ENCODE measurements at places on chromosomes 7 and 10. TPM values are rescaled to one million over a fixed set of nuclear protein-coding genes. Genes with fewer than 3 reads are reported as not detected.

The ANKRD7 gene
- total RNA-seq = 2.9 TPM

- no peak for ATAC-seq
Observed at GRCh38 chr7:27131390-27131819, 848 bp upstream of the HOXA4 start.

GRCh38 chr7:46452561-46453135, 531.6 kb upstream of the IGFBP3 start:
- no peak for ATAC-seq

DNA sequence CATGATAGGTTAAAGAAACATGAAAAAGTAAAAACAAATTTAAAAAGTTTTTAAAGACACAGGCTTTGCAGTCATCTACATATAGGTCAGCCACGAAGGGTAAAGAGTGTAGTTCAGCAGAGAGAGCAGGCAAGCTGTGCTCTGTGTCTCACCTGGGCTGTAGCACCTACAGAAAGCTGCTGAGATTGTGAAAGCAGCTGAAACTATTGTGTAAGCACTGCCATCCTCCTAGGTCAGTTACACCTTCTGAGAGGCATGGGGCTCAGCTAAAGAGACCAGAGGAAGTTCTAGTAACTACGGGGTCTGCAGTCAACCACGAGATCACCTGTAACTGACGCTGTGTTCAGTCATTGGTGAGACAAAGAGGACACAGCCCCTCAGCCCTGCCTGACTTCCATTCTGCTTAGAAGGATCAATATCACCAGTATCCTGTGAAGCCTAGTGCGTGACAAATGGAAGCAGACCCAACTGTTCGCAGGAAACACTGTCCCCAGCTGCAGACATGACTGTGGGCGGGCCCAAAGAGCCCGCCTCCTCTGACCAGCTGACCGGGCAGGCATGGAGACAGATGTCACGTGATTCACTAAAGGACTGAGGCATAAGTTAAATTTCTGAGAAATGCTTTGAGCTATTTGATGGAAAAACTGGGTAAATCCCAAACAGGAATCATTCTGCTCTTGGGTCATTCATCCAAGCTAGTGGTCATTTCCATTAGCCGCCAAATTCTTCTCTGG, 87.9 kb downstream of the EBF3 start:
- ATAC-seq = no peak

The WNT16 gene
- 0.13 TPM for total RNA-seq

- no peak for ATAC-seq
Observed at GRCh38 chr7:2821842-2822507, 22.1 kb downstream of the GNA12 start.

The FXYD4 gene
- not detected for total RNA-seq

GRCh38 chr10:30730306-30730705, 100.8 kb upstream of the LYZL2 start:
- ATAC-seq = no peak

The CRYGN gene
- total RNA-seq = not detected

The STAG3 gene
- total RNA-seq = not detected

The HPSE2 gene
- total RNA-seq = 74.5 TPM

GRCh38 chr10:2173327-2173726, 436.0 kb upstream of the ADARB2 start:
- ATAC-seq = no peak

DNA sequence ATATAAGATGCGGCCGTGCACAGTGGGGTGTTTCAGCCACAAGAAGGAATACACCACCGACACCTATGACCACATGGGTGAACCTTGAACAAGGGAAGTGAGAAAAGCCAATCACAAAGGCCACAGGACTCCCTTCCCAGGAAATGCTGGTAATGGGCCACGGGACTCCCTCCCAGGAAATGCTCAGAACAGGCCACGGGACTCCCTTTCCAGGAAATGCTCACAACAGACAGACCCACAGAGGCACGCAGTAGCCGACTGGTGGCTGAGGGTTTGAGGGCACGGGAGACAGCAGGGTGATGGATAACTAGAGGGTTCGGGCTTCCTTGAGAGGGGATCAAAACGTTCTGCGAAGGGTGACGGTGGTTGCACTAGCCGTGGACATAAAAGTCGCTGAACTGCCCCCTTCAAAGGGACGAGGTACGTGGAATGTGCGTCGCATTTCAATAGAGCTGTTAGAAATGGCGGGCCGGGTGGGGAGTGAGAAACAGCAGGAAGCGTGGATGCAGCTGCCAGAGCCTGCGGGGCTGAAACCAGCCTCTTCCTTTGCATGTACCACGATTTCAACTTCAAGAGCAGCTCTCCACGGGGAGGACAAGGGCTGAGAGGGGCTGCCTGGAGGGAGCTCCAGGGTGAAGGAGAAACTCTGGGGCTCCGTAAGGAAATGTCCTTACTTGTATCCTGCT, 274.0 kb downstream of the ELFN1 start:
- ATAC-seq = no peak

GRCh38 chr7:142108728-142109505, 2.6 kb upstream of the MGAM2 start:
- no peak for ATAC-seq

DNA sequence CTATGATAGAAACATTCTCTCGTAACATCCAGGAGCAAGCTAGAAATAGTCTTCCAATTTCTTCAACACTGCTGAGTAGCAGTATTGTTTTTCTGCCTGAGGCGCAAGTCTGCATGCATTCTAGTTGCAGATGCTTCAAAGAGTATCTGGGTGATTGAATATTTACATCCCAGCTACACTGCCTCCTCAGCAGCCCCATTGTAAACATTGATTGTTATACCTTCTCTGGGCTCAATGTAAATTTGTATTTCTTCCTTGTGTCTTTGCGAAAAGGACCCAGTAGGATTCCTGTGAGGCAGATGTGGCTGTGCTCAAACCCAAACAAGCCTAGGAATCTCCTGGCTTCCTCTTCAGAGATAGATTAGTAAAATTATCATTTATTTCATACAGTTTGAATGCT, 320.7 kb downstream of the CDC14C start:
- ATAC-seq = no peak

DNA sequence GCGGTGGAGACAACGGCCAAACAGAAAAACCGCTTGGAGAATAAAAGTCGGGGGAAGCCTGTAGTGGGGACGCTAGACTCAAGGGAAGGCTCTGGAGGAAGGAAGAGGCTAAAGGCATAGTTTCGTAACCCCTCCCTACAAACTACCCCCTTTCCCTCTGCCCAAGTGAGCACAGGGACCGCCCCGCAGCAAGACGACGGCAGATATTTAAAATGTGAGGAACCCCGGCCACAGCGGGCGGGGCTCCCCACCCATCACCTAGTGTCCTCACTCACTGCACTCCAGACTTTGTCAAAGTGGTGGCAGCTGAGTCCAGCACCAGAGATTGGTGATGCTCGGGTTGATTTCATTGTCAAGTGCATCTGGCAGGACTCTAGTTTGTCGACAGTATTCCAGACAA, 69.1 kb downstream of the PRKAG2 start:
- ATAC-seq = no peak

The PSD gene
- 195 TPM for total RNA-seq
